ENCODE measurements at places on chromosomes 7 and 10.

DNA sequence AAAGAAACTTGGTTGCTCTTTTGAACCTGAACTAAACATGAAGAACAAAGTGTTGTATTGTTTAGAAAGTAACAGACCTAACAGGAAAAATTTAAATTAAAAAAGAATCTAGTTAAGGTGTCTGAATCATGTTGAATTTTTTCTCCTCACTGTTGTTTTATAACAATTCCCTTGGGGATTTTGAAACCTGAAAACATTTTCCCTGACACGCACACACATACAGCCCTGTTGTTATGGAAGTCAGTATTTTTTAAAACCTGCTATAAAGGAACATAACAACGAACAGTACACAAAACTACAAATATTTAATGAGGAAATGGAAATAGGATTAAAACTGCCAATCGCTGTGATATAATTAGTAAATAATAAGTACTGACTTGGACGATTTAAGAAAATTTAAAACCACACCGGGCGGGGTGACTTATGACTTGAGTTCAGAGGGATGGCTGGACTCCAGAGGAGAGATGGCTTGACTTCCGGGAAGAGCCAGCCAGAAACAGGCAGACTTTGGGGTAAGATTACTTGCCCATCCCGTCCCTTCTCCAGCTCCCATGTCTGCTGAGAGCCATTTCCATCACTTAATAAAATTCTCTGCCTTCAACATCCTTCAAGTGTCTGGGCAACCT is 16.2 kb upstream of the SPOCK2 start:
- DNase-seq: no peak

DNA sequence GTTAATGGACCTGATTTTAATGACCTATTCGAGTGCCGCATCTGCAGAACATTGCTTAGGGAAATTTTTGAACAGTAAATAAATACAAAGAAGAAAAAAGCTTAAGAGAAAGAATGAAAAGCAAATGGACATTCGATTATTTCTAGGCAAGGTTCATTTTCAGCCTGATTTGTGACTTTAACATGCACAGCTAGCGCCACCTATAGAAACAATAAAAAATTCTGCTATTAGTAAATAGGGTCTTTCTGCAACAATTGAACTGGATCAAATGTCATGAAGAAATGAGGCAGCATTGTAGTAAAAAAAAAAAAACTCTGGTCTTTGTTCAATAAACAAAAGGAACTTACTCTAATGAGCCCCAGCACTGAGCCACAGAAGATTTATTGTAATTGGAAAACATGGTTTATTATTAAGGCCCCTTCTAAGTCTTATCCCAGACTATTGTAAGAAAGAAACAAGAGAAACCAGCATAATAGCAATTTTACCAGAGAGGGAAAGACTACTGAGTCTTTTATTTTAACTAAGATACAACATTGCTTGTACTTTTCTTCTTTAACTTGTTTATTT is 41.4 kb upstream of the GHITM start:
- DNase-seq: no peak

- no peak for DNase-seq
These were observed 182.2 kb downstream of the ST7 start for GRCh38 chr7:117135553-117135891.

DNA sequence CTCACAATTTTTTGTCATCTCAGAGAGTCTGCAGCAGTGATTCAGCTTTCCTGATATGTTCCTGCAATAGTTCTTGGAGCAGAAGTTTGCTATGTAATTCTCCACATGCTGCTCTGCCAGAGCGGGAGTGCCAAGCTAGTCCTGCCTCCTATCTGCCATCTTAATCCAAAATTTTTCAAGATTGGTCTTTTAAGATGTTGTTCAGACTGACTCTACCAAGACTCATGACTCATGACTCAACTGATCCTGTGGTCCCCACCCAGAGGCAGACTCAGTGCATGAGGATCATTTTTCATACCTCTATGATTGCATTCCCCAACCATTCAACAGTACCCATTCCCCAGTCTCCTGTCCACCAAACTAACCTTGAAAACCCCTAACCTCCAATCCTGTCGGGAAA is 470.8 kb downstream of the INHBA start:
- no peak for DNase-seq

DNA sequence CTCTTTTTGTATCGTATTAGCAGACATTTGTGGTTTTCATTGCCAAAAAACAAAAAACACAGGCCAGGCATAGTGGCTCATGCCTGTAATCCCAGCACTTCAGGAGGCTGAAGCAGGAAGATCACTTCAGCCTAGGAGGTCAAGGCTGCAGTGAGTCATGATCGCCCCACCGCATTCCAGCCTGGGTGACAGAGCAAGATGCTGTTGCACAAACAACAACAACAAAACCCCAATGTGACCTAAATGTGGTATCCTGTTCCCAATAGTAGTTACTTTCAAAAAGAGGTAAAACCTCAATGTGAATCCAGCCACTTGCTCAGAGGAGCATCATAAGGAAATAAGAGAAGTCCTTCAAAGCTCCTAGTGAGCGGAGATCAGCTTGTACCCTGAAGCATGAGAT is 45.8 kb upstream of the SKAP2 start:
- DNase-seq: no peak

GRCh38 chr10:96456296-96456840 is 57.4 kb downstream of the TLL2 start:
- no peak for DNase-seq

DNA sequence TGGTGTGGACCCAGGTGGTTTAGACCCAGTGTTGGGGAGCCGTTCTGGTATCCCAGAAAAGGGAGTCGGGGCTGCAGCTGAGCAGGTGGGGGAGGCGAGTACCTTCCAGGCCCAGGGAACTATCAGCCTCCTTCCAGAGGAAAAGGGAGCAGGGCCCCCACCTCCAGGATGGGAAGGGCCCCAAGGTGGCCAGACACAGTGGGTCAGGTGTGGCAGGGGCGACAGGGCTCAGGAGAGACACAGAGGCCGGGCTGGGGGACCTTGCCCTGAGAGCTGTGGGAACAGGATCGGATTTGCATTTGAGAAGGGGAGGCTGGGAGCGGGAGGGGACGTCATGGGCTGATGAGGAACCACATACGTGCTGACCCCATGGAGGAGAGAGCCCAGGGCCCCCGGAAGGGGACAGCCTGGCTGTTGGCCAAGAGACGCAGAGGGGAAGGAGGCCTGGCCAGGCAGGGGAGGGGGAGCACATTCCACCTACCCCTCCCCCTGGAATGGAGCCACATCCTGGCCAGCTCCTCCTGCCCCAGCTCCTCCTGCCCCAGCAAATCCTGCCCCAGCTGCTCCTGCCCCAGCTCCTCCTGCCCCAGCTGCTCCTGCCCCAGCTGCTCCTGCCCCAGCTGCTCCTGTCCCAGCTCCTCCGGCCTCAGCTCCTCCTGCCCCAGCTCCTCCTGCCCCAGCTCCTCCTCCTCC is 9.7 kb upstream of the TTYH3 start:
- DNase-seq: no peak

All from tibial nerve (tissue), 4 donors.